ENCODE measurements at places on chromosomes 3 and 15. TPM values are rescaled to one million over a fixed set of nuclear protein-coding genes. Genes with fewer than 3 reads are reported as not detected.

The ABI3BP gene
- total RNA-seq: 8.5 TPM

The ROBO2 gene
- total RNA-seq: 0.13 TPM

The MOBP gene
- under 0.01 TPM for total RNA-seq

The GREM1 gene
- total RNA-seq: 1.6 TPM

The ST3GAL6 gene
- 28.8 TPM for total RNA-seq

The WDR72 gene
- not detected for total RNA-seq

The CAND2 gene
- 2.4 TPM for total RNA-seq

The RTP4 gene
- 5.5 TPM for total RNA-seq

The SEMA3B gene
- not detected for total RNA-seq

The CSPG4 gene
- total RNA-seq: under 0.01 TPM

The WWTR1 gene
- 68.7 TPM for total RNA-seq

The SCN11A gene
- not detected for total RNA-seq

The TMEM266 gene
- not detected for total RNA-seq

The NR1I2 gene
- total RNA-seq: 0.05 TPM

The AAGAB gene
- total RNA-seq: 33.8 TPM

The IGF2BP2 gene
- total RNA-seq: 42.8 TPM

Measured in mammary microvascular endothelial cell (primary cell).